Stimulated activated CD8-positive, alpha-beta memory T cell treated with anti-CD3 and anti-CD28 coated beads, Interleukin-12 subunit alpha, Interleukin-12 subunit beta, amount 100 ng/mL, for 1 hour (primary cell): ENCODE measurements at places on chromosomes 5 and 9.

- no peak for DNase-seq
These were observed 82.0 kb upstream of the ORM1 start for GRCh38 chr9:114240647-114241558.

GRCh38 chr9:114006931-114007691 is 71.0 kb downstream of the AMBP start:
- no peak for DNase-seq

DNA sequence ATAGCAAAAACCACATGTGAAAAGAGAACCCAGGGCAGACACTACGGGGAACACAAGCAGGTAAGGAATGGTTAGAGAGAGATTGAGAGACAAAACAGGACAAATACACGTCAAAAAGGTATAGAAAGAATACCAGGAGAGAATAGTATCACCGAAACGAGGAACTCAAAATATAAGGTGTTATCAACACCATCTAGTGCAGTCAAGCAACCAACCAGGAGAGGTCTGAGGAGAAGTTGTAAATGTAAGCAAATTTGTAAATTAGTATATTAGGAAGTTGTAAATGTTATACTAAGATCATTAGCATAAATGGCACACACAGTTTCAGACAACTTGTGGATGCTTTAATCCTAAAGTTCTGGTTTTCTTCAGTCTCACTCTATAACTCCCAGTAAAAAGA is 355.5 kb downstream of the EBF1 start:
- no peak for DNase-seq

DNA sequence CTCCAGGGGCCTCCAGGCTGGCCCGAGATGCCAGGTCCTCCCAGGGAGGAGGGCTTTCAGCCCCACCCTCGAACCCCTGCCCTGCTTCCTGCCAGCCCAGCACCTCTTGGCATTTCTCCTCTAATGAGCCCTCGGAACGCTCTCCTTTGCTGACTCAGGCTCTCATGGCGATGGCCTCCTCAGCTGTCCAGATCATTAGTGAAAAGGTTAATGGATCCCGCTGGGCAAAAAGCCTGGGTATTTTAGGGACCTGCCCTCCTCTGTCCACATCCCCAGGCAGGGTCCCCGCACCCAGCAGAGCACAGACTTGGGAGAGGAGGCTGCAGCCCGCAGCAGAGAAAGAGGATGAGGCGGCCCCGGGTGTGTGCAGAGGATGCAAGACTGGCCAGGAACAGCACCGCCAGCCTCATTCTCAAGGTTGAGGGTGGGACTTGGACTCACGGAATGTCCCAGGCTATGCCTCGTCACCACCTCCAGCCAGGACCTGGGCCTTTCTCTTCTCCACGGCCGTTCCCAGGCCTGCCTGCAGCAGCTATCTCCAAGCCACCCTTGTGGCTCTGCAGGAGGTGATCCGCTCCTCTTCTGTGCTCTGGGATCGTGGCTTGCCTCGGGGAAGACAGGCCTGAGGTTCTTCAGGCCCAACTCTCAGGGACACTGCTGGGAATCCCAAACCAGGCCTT is 23.0 kb upstream of the ADAMTS2 start:
- DNase-seq, result no peak

DNA sequence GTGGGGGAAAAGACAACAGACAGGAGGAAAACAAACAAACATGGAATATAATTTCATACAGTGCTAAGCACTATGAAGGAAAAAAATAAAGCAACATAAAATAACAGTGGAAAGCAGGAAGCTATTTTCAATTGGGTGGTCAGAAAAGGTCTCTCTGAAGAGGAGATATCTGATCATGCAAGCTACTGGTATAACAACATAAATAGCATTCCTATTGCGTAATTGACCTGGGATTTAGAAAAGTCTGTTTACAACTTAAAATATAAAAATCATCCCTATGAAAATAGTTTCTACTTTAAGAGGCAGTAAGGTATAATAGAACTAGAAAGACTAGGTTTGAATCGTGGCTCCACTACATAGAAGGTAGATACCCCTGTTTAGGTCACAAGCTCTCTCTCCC is 61.4 kb downstream of the FBXW11 start:
- DNase-seq, result no peak

DNA sequence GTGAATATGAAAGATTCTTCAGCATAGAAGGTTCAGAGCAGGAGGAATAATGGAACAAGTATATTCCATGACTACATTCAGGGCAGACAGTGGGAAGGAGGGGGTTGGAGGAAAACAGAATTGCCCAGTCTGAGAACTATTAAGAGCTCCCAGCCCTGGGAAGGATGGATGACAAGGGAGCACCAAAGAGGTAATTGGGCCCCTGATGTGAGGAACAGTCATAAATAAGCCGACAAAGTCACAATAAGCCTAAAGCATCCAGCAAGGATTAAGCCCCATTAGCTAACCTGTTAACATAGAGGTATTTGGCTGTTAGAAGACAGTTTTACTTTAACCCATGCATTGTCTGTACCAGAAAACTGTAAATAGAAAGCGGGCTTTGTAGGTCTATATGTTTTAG is 348.7 kb upstream of the SEMA6A start:
- DNase-seq, result no peak

DNA sequence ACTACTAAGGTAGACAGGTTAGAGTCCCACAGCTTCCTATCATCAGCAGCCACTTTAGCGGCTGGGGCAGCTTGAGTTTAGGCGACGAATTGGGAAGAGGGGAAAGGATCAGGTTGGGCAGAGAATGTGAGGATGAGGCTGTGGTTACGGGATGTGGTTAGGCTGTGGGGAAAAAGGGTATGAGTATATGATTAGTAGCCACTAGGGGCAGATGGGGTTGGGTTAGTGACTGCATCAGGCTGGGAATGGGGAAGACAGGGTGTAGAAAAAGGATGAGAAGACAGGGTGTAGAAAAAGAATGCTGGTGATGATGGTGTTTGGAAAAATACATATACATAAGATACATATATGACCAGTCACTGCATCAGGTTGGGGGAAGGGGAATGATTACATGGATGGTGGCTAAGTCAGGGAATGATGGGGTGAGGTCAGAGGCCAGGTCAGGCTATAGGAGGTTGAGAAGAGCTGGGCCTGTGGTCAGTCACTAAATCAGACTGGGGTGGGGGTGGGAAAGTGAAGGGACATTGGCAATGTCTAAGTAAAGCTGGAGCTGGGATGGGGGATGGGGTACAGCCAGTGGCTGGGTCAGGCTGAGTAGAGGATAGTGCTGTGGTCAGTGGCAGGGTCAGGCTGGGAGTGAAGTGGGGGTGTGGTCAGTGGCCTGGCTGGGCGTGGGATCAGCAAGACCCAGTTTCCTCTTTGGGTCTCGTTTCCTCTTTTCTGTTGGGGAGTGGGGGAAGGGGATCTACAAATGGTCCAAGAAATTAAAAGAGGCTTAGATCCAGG is 2.1 kb downstream of the TLN1 start:
- no peak for DNase-seq

- no peak for DNase-seq
These were observed 70.9 kb downstream of the GAPVD1 start for GRCh38 chr9:125332527-125332926.

DNA sequence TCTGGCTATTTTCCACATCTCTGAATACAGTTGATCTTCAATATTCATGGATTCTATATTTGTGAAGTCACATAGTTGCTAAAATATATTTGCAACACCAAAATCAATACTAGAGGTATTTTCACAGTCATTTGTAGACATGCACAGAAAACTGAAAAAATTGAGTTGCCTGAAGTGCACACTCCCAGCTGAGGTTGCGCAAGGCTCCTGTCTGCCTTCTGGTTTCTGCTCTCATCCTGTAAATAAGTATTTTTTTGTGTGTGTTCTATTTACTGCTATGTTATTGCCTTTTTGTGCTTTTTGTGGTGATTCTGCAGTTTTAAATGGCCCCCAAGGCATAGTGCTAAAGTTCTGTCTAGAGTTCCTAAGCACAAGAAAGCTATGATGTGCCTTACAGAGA is 371.1 kb upstream of the GRAMD2B start:
- DNase-seq, result no peak

- no peak for DNase-seq
These were observed 77.6 kb upstream of the SEMA6A start for GRCh38 chr5:116652196-116652729.

DNA sequence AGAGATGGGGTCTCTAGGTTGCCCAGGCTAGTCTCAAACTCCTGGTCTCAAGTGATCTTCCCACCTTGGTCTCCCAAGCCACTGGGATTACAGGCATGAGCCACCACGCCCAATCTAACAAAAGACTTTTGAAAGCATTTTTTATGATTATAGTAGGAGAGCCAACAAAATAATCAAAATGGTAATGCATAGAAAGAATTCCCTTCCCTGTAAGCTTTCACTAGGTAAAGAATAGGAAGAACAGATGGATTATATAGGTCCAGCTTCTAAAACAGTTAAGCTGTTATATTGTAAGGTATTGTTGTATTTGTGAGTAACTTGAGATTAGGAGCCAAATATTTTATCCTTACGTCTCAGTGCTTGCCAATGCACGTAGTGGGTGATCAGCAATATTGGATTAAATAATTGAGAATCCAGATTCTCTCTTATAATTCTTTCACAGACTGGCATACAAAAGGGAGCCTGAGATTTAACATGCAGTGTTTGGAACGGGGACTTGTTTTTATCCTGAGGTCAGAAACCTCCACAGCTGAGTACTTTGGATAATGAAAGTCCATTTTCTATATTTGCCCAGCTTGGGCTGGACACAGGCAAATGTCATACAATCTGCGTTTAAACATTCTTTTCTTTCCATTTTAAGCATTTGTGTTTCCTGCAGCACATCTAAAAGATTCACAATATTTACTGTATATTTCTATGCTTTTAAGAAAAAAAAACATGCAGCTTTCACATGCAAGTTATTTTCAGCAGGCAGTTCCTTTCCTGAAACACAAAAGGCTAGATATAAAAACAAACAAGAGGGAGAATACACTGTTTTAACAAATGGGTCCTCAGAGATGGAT is 238.4 kb downstream of the ARRDC3 start:
- no peak for DNase-seq

DNA sequence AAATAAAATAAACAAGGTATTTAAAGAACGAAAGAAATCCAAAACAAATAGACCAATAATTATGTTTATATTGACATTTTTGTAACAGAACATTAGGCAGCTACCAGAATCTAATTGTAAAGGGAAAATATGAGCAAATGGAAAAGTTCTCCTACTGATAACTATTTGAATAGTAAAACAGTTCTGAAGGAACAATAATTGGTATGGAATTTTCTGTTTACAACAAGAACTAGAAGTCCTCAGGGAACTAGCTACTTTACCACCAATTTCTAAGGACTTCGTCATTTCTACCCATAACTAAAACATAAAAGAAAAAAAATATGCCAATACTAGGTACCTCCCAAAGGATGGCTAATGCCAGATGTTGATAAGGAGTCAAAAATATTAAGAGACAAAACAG is 58.5 kb downstream of the AP3B1 start:
- no peak for DNase-seq

DNA sequence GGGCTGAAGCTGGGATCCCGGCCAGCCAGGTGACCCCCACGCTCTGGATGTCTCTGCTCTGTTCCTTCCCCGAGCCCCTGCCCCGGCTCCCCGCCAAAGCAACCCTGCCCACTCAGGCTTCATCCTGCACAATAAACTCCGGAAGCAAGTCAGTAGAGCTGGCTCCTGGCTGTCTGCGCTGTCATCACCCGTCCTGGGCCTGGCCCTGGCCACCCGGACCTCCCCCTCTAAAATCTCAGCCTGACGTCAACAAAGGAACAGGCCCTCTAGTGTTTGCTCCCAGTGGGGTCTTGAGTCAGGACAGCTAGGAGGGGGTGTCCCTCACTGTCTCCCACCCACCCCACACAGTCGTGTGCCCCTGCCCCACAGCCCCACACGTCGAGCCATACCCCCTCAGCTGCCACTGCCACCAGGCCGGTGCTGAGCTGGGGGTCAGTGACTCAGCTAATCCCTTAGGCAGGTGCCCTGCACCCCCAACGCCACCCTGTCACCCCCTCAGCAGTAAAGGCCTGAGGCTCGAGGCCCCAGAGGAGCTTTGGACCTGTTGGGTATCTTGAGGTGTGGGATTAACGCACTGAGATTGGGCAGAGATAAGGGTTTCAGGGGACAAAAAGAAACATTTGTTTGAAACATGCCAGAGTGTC is 1.1 kb upstream of the LCNL1 start:
- DNase-seq, result no peak

- DNase-seq, result no peak
These were observed 88.5 kb upstream of the SMC5 start for GRCh38 chr9:70170151-70170790.

GRCh38 chr5:7331131-7331530 is 64.8 kb upstream of the ADCY2 start:
- no peak for DNase-seq

DNA sequence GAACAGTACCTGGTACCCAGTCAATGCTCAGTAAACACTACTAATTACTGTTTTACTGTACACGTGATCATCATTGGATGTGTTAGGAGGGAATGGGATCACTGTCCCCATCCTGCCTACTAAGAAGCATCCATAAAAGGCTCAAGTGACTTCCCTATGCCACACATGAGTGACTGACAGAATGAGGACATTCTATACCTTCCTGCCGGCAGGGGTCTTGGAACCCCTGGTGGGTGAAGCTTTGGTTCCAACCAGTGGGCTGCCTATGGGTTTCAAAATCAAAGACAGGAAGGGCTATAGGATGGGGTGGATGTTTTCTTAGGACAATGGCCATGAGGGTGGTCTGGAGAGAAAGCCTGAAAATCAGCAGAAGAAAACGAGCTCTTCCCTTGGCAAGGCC is 209.6 kb upstream of the PANK3 start:
- DNase-seq, result no peak

DNA sequence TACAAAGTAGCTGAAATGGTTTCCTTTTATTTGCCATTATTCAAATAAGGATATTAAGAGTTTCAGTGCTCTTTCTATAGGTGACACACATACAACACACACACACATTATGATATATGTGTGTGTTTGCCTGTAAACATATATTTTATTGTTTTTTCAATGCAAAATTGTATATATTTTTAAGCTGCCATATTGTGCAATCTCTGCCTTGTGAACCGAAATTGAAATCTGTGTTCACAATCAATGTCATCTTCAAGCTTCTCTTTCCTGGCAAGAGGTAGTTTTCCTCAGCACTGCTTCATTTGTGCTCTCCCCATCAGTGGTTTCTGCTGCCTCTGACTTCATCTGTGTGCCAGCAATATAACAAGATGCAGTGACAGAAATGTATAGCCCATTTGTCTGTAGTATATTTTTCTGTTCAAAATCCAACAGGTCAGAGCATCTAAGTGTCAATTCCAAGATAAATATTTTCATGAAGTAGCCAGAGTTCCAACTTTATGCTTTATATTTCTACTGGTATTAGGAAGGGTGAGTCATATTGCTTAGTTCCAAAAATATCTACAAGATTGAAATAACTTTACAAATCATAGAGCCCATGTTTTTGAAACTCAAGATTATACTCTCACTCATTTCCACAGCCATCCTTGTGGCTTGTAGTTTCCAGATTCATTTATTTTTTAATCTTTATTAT is 1704.8 kb upstream of the CDH9 start:
- no peak for DNase-seq

DNA sequence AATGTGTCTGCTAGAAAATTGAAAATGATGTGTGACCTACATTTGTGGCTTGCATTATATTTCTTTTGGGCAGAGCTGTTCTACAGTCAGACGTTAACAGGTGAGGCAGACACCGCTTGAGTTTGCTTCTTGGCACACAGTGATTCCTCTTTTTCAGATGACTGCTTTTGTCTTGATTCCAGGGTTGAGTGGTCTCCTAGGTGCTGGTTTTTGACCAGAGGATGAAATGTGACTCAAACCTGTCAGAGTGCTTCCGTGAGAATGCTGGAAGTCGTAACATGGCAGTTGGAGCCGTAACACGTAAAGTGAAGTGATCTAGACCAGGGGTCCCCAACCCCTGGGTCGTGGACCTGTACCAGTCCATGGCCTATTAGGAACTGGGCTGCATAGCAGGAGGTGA is 28.3 kb upstream of the NDFIP1 start:
- no peak for DNase-seq

GRCh38 chr5:135986401-135986800 is 31.6 kb upstream of the LECT2 start:
- DNase-seq, result no peak
